ENCODE measurements at places on chromosomes 6 and 20. TPM values are rescaled to one million over a fixed set of nuclear protein-coding genes. Genes with fewer than 3 reads are reported as not detected.

Gene SLC22A1
- polyA plus RNA-seq: 1.4 TPM

Gene ALDH8A1
- 37.3 TPM for polyA plus RNA-seq

Gene FRMD1
- polyA plus RNA-seq: 28.4 TPM

Gene SNRNP48
- polyA plus RNA-seq: 26.3 TPM

Gene TPMT
- 21.7 TPM for polyA plus RNA-seq

Gene SEL1L2
- not detected for polyA plus RNA-seq

Gene TCP11
- polyA plus RNA-seq: 3.2 TPM

Gene ANKEF1
- 8.1 TPM for polyA plus RNA-seq

Gene POM121L2
- not detected for polyA plus RNA-seq

Gene TBXT
- polyA plus RNA-seq: not detected

Gene SNPH
- polyA plus RNA-seq: 3.2 TPM

Gene FAM135A
- polyA plus RNA-seq: 20.5 TPM

Gene ZBTB24
- 12.4 TPM for polyA plus RNA-seq

Gene PRSS35
- polyA plus RNA-seq: 28.7 TPM

Gene SLPI
- not detected for polyA plus RNA-seq

Gene SSTR4
- not detected for polyA plus RNA-seq

Gene PRSS16
- polyA plus RNA-seq: 0.61 TPM

Gene SALL4
- 14.7 TPM for polyA plus RNA-seq

Gene HLA-DPA1
- polyA plus RNA-seq: 21.3 TPM

Gene TTK
- 20.7 TPM for polyA plus RNA-seq

Gene MYO6
- polyA plus RNA-seq: 119 TPM

Gene SLC17A2
- polyA plus RNA-seq: 1.0 TPM

Gene LINC00237
- not detected for polyA plus RNA-seq

Gene GGTLC1
- polyA plus RNA-seq: 0.13 TPM

Gene PKHD1
- polyA plus RNA-seq: 18.3 TPM

Gene MOCS3
- polyA plus RNA-seq: 5.2 TPM

Gene GATA5
- polyA plus RNA-seq: 11.0 TPM

Gene PARD6B
- 26.2 TPM for polyA plus RNA-seq

Gene SULF2
- 69.8 TPM for polyA plus RNA-seq

Gene TENT5A
- polyA plus RNA-seq: 3.7 TPM

Gene SCRT2
- 0.06 TPM for polyA plus RNA-seq

Gene IL22RA2
- polyA plus RNA-seq: not detected

Gene DDX43
- 0.67 TPM for polyA plus RNA-seq

Gene HRH3
- polyA plus RNA-seq: 0.19 TPM

Gene MACROD2
- 12.8 TPM for polyA plus RNA-seq

Gene BCKDHB
- polyA plus RNA-seq: 30.3 TPM

Gene SMIM13
- polyA plus RNA-seq: 14.9 TPM

Gene HSPA1L
- polyA plus RNA-seq: 4.6 TPM

Gene IL17F
- 0.27 TPM for polyA plus RNA-seq

Gene OVOL2
- 1.0 TPM for polyA plus RNA-seq

Gene HS3ST5
- polyA plus RNA-seq: 0.96 TPM

Gene SIRPD
- 0.09 TPM for polyA plus RNA-seq

Gene FAM229B
- polyA plus RNA-seq: 45.8 TPM

Gene ACSS1
- polyA plus RNA-seq: 31.8 TPM

Gene LZTS3
- 19.9 TPM for polyA plus RNA-seq

Gene TAGAP
- polyA plus RNA-seq: 0.71 TPM

Gene PTCHD4
- polyA plus RNA-seq: 0.73 TPM

Gene IMPG1
- polyA plus RNA-seq: 1.7 TPM

Gene TRIM15
- polyA plus RNA-seq: not detected

Gene CRISP3
- 0.48 TPM for polyA plus RNA-seq

Gene LIME1
- 13.4 TPM for polyA plus RNA-seq

Gene CEP57L1
- polyA plus RNA-seq: 19.6 TPM

Gene LAMA2
- polyA plus RNA-seq: 31.5 TPM

Gene PLEKHG1
- polyA plus RNA-seq: 35.3 TPM

Gene CRISP2
- polyA plus RNA-seq: not detected

Gene OTOR
- polyA plus RNA-seq: not detected

Gene DDO
- polyA plus RNA-seq: 1.7 TPM

Gene TGM3
- 1.1 TPM for polyA plus RNA-seq
